Left cardiac atrium (tissue), 4 donors: ENCODE measurements at places on chromosomes 3 and 15. TPM values are rescaled to one million over a fixed set of nuclear protein-coding genes. Genes with fewer than 3 reads are reported as not detected.

DNA sequence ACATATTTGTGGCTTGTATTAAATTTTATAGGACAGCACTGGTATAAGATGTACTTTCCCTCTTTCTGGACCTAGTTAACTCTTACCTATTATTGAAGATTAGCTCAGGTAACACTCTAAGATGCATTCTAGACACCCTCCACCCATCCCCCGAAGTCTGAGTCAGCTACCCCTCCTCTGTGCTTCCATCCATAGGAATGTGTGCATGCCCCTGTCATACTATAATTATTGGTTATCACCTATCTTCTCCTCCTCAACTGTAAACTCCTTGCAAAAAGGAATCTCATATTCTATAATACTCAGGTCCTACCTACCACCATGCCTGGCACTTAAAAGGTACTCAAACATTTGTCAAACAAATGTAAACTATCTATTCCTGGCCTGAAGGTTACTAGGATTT is 3.0 kb downstream of the PEAK1 start:
- no peak for DNase-seq

NR1I2 gene
- not detected for total RNA-seq

DNA sequence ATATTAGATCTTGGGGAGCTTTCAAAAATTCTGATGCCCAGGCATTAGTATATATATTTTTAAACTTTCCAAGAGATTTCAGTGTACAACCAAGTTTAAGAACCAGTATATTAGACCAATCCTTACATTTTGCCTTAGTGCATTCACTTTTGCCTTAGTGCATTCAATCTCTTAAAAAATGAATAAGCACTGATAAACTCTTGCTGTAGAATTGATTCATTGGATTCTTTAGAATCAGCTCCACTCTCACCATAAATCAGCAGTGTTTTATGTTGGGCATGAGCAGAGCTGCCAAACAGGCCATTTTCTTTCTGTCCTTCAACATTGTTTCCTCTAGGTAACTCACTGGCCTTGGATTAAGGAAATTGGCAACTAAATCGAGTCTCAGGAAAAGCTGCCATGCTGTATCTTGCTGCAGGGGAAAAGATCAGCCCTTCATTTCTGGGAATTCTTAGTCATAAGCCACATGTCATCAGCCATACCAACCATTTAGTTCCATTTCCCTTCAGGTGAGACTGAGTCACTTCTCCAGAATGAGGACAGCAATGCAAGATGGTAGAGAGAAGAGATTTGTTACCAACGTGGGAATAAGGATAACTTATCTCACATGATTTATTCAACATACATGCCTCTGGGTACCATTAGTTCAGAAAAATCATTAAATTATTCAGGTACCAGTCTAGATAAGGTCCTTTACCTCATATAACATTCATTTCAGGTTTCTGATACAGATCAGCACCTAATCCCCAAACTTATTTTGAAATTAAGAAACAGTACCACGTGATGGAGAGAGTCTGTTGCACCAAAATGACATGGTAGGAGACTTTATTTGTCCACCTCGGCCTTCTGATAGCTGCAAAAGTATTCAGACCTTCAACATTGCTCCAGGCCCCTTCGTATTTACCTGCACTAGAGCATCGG is 192.5 kb downstream of the P3H2 start:
- no peak for DNase-seq

SLCO2A1 gene
- 15.4 TPM for total RNA-seq

CATSPER2 gene
- 2.1 TPM for total RNA-seq

DNA sequence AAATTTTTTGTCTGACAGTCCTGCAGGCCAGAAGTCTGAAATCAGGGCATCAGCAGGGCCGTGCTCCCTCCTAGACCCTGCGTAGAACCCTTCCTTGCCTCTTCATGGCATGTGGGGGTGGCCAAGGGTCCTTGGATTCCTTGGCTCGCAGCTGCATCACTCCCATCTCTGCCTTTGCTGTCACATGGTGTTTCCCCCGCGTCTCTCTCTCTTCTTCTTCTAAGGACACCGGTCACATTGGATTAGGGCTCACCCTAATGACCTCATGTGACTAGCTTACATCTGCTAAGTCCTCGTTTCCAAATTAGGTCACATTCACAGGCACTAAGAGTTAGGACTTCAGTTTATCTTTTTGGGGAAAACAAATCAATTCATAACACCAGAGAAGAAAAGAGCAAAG is 12.0 kb downstream of the SLCO3A1 start:
- DNase-seq: no peak

- DNase-seq: no peak
Observed at GRCh38 chr3:43914269-43914668, 223.5 kb downstream of the ABHD5 start.

SEMA3B gene
- 32.6 TPM for total RNA-seq

LYZL4 gene
- not detected for total RNA-seq

PFN2 gene
- total RNA-seq: 45.7 TPM

DNA sequence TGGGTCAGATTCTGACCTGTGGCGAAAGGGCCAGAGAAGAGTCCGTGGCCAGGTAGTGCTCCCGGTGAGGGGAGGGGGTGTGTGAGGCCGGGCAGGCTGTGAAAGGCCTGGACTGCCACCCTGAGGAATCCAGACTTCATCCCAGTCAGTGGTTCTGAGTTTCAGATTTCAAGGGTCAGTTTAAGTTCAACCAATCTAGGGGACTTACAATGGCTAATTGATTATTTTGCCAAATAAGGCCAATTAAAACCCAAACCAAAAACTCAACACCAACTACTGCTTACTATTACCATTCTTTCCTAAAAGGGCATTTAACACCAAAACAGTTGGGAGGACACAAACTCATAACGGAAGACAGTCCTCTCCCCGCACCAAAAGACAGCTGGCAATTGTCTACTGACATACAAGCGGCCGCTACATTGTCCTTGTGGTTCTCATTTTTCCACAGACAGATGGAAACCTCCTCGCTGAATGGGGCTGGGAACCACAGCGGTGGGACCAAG is 30.5 kb downstream of the TMEM44 start:
- DNase-seq: no peak

GABPB1 gene
- total RNA-seq: 9.7 TPM

GRCh38 chr15:89898614-89899294 is 5.0 kb upstream of the AP3S2 start:
- no peak for DNase-seq

DNA sequence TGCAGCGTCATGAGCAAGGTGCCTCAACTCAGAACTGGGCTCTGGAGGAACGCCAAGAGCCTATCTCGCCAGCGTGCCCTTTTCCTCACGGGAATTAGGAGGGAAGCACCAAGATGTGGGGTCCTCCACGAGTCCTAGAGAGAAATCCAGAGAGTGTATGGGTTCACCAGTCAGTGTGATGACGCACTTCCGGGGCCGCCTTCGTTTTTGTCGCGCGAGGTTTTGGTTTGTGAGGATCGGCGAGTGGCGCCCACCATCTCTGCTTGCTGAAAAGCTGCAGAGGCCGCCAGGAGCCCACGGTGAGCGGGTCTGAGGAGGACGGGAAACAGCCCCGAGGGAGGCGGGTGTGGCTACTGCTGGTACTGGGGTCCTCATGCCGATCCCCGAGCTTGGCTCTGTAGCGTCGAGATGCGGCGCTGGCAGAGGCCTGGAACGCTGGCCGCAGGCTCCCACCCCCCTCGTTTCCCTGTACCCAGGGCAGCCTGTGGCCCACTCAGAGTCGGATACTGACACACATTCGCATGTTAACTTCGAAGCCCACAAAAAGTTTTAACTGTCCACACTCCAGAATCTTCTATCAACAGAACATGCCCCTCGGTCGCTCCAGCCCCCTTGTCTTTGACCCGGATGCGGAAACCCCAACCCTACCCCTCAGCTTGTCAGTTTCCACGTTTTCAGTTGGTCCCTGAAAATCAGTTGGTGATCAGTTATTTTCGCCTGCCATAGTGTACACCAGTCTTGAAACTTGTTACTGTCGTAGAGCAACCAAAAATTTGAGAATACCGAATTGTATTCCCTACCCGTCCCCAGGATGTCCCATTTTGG is 30.4 kb downstream of the ZNF662 start:
- DNase-seq: peak; percentile 47

DNA sequence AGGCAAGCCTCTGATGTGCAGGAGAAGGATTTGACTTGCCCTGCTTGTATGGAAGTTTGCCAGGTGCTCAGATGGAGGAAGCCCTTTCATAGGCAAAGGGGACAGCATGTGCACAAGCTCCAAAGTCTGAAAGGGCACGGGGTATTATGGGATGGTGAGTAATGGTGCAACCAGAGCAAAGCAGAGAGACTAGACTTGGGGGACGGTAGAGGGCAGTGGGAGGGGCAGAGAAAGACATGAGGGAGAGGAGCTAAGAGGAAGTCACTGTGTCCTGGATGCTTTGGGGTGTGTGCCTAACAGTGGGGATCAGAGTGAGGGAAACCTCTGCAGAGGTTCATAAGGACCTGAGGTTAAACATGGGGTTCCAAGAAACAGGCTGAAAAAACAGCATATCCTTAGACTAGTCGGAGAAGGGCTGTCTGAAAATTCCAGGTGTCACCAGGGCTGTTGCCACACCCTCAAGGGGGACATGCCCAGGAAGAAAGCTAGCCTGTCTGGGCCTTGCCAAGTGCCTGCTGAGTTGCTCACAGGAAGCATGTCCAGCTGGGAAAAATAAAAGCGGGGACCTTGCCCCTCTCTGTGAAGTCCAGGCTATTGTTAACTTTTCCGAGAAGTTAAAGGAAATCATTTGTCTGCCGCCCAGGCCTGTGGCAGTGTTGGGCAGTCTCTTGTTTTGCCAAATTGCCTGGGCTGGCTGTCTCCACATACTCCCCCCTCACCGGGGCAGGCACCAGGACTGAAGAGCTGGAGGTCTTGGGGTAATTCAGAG is 47.1 kb downstream of the HRH1 start:
- DNase-seq: peak; percentile 63

SLC26A6 gene
- 11.2 TPM for total RNA-seq

GRCh38 chr15:40309344-40309862 is 1.7 kb upstream of the PLCB2 start:
- peak; percentile 3 for DNase-seq

DUOX1 gene
- total RNA-seq: 2.6 TPM

DNA sequence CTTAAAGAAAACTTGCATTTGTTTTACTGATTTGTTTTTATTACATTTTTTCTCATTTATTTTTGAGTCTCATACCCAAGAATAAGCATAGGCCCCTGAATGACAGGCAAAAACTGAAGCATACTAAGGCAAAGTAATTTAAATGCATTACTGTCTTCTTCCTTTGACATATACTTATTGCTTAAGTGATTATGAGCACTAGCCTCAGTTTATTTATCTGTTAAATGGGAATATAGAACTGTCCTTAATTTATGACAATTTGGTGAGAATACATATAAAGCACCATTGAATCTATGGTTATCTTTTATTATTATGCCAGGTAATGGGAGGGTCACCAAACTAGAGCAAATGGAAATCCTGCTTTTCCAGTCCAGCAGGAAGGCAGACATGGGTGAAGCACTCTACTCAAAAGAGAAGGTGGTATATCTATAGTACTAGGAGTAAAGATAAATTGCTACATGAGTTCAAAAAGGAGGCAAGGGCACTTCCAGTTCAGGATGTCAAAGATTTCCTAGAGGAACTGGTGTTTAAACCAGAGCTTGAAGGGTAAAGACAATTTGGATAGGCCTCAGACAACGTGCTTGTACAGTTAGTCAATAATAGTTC is 435.0 kb downstream of the FOXP1 start:
- no peak for DNase-seq

- DNase-seq: no peak
Observed at GRCh38 chr15:90807786-90808086, 60.7 kb upstream of the FURIN start.

DNA sequence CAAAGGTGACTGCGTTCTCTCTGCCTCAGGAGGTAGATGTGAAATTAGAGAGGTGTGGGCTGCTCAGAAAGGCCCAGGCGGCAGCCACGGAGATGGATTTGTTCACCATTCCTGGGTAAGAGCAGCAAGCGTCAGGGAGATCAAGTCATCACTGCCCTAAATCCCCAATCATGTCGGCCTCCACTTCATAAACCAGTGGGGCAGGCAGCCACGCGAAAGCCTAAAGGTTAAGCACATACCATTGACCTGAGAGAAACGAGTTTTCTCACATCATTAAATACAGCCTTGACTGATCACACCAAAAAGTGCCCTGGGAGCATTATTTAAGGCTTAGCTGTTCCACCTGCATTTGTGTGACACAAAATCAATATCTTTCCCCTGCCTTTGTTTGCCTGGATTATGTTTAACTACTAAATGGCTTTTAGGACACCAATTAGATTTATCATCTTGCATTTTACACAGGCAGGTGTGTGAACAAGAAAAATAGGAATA is 50.7 kb upstream of the FOXB1 start:
- DNase-seq: no peak

CFAP44 gene
- 3.2 TPM for total RNA-seq

- no peak for DNase-seq
Observed at GRCh38 chr15:68488966-68489365, 57.0 kb upstream of the ITGA11 start.

DNA sequence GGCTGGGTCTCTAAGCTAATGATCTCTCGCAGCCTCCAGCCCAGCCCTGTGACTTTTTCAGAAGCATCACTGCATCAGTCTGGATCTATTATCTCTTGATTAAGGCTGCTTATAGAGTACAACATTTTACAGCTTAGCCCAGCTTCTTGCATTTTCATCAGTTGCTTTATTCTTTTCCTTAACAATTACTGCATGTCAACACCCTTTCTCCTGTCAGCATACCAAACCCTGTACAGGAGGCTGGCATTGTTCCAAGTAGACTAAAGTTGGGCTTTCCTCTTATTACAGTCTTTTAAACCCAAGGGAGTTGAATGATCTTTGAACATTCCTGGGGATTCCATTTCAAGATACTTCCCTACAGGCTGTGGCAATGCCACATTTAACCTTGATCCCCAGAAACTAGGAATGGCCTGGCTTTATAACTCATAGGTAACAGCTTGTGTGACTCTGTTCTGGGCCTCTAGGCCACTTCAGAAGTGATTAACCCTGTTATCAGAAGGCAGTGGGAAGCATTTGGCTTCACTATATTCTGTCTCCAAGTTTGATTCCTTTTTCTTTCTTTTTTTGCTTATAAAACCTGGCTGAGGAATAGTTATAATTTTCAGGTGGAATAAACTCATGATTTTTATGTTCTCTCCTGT is 182.9 kb downstream of the KCNMB2 start:
- DNase-seq: no peak

DNA sequence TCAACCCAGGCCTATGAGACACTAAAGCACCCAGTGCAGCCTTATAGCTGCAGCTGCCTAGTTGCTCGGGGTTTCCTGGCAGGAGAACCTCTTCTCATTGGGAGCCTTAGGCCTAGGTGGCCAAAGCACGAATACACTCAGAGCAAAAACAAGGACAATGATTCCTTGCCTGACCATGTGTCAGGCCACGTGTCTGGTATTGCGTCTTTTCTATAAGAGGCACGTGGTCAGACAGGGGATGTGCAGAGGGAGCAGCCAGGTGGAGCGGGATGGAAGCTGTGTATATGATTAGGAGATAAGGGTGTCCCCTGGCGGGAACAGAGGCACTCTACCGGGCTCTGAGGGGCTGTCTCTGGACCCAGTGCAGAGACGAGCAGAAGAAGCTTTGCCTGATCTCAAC is 26.4 kb downstream of the SLC22A14 start:
- no peak for DNase-seq

GRCh38 chr3:8732413-8732812 is 1.2 kb upstream of the CAV3 start:
- DNase-seq: no peak
